NCI-H1105 (cell line): ENCODE measurements at places on chromosomes 6 and 20.

DNA sequence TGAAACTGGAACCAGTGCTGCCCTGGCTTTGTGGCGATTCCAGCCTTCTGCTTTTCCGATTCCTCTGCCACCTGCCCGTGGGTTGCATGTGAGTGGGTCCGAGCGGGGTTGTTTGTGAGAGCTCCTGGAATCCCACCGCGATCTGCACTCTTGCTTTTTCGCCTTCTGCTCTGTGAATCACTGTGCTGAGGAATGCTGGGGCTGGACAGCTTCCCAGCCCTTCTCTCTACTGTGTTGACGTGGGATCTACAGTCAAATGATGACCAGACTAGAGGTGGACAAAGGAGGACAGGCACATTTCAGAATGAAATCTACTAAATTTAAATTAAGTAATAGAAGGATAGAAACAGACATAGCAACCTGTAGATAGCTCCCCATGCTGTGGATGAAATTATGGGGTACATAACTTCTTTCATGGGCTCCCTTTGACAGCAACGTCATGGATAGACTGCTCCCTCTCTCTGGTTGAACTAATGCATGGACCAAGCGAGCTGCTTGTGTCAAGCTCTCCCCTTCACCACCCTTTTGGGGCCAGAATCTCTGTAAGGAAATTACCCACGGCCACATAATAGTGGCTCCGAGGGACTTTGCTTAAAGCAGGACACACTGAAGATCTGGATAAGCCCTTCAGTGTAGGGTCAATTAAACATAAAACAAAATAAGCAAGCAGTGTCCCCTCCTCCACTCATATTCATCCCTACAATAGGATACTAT, 2.0 kb downstream of the FNDC1 start:
- DNase-seq = no peak

GRCh38 chr6:158030380-158031300, 49.0 kb downstream of the SYNJ2 start:
- no peak for DNase-seq

GRCh38 chr6:139395891-139396301, 21.4 kb upstream of the CITED2 start:
- no peak for DNase-seq

DNA sequence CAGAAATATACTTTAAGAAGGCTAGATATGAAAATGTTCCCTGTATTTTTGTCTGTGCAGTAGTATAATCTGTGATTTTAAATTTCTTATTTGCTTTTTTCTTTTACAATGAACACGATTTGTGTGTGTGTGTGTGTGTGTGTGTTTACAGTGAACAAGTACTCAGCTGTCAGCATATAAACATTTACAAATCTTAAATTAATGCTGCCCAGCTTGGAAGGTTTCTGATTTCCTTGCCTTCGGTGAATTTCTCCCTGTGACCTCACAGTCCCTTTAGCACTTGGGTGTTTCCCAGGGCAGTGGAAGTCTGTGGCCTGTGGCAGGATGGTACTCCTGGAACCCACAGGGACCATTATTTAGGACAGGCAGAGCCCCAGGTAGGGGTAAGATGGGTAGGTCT, 37.6 kb downstream of the TXLNB start:
- DNase-seq = no peak

- DNase-seq = no peak
Measured at GRCh38 chr6:135331002-135331401, 149.9 kb downstream of the MYB start.

DNA sequence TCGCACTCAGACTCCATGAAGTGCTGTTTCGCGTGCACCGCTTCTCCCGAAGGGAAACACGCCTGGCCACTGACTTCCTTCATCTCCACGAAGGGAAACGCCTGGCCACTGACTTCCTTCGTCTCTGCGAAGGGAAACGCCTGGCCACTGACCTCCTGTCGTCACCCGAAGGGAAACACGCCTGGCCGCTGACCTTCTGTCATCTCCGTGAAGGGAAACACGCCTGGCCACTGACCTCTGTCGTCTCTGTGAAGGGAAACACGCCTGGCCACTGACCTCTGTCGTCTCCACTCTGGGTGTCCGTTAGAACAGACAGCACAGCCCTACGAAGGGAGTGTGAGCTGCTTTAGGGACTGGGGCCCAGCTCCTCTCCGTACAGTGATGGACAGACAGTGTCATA, 17.1 kb upstream of the ADRM1 start:
- DNase-seq = no peak

DNA sequence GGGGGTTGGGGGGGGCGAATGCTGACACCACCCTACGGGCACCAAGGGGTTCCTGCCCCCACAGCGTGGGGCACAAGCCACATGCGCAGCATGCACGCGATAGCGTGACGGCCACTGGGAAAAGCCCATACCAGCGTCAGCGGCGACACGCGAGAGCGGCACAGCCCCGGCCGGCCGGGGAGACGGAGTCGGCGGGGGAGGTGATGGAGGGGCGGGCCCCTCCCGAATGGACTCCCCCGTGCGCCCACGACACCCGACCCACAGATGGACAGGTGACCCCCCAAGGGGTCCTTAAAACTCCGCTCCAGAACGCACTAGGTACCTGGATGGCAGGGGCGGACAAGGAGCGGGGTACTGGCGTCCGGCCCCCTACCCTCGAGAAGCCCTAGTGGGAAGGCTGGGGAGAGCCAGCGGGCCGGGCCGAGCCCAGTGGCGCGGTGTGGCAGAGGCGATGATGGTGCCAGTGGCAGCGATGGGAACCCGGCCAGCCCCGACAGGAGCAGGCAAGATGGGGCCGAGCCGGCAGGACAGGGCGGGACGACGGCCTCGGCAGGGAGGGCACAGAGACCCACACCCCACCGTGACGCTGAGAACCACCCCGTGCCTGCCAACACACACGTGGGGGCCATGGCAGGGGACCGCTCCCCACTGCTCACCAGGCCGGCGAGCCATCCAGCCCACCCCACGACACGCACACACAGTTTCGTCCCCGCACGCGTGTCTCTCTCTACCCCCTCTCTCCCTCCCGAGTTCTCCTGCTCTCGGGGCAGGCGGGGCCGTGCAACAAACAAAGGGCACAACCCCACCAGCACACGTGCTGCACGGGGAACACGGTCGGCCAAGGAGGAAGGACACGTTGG, 1959.8 kb upstream of the DEFB115 start:
- DNase-seq = no peak

DNA sequence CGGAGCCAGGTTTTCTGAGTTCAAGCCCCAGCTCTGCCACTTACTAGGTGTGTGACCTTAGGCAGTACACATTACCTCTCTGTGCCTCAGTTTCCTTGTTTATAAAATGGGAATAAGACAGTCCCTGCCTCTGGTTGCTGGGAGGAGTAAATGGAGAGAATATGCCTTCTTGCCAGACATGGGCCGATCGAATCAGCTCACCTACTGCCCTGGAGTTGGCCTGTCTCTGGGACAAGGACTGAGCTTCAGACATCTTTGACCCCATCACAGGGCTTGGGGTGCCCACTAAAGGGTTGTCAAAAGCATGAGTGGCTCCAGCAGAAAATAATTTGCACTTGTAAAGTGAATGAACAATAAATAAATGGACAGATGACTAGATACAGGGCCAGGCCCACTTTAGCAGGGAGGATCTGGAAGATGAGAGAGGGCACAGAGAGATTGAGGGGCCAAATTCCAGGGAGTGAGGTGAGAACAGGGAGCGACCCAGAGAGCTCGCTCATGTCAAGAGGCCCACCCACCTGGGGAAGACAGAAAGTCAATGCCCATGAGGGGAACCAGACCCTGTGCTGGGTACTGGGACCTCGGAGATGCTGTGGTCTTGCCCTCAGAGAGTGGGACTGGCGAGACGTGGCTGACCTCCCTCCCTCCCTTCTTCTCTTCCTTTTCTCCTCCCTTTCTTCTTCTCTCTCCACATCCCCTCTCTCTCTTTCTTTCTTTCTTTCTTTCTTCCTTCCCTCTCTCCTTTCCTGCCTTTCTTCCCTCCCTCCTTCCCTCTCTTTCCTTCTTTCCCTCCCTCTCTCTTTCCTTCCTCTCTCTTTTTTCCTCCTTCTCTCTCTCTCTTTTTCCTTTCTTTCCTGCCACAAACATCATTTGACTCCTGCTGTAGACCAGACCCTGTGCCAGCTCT, 3.9 kb upstream of the BPIFA2 start:
- no peak for DNase-seq

DNA sequence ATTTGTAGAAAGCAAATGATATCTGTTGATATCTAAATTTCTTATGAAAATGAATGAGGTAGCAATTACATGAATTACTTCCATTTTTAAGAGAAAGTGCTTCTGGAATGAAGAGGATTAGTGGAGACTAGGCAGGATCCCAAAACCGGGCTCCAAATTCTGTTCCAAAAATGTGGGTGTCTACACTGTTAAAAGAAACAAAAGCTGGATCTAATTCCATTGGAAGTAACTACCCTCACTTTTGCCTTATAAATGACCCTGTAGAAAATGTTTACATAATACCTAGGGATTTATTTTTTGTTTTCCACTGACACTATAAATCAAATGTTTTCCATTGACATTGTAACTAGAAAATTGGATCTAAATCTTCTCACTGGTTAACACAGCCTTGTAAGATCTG, 454.9 kb upstream of the JARID2 start:
- DNase-seq = no peak

DNA sequence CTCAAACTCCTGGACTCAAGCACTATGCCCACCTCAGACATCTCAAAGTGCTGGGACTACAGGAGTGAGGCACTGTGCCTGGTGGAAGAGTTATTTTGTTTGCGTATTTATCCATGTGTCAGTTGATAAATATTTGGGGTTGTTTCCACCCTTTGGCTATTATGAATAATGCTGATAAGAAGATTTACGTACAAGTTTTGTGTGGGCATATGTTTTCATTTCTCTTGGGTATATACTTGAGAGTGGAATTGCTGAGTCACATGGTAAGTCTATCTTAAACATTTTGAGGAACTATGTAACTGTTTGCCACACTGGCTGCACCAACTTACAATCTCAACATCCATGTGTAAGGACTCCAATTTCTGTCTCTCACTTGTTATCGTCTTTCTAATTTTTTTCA, 200.3 kb downstream of the RNGTT start:
- DNase-seq = no peak

- DNase-seq = no peak
Measured at GRCh38 chr6:45445364-45445748, 67.6 kb upstream of the SUPT3H start.

- no peak for DNase-seq
Measured at GRCh38 chr6:83292900-83293843, 100.0 kb downstream of the RWDD2A start.
